D721Med (cell line): ENCODE measurements at places on chromosomes 7 and 10.

DNA sequence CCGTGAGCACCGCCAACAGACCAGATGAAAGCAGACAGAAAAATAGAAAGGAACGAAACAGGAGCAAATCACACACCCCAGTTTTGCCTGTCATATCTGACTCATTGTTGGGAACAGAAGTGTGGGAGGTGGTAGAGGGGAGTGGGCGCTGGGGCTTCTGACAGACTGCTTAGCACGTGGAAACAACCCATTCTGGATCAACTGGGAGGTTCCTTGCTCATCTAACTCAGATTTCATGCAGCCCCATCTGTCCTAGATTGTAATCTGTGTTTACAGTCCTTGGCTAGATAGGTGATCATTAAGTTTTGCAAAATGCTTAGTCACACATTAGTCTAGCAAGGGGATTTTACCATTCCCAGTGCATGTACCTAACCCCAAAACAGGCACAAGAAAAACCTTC, 154.1 kb downstream of the NRP1 start:
- DNase-seq = no peak

DNA sequence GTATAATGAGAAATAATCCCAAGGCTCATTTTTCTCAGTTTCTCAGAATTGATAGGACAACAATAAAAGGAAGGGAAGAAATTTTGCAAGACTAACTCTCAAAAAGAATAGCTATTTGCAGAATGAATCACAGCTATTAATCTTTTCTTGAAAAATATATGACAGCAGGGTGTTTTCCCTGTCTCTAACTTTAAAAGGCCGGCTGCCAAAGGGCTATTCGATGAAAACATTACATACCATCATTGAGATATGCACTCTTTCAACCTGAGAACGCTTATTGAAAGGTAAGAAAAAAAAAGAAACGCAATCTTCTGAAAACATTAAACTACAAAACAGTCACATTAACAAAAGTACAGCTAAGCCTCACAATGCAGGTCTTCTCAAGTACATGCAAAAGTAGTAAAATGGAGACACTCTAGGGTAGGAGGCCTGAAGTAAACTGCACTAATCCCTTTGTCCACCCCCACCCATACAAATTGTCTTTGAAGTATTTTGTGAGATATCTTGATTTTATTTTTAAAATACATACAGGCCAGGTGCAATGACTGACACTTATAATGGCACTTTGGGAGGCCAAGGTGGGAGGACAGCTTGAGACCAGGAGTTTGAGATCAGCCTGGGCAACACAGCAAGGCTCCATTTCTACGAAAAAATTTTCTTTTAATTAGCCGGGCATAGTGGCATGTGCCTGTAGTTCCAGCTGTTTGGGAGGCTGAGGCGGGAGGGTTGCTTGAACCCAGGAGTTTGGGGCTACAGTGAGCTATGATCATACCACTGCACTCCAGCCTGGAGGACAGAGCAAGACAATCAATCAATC, 83.0 kb downstream of the PARD3 start:
- DNase-seq = no peak

GRCh38 chr7:34038816-34039470, 133.6 kb downstream of the BMPER start:
- no peak for DNase-seq

DNA sequence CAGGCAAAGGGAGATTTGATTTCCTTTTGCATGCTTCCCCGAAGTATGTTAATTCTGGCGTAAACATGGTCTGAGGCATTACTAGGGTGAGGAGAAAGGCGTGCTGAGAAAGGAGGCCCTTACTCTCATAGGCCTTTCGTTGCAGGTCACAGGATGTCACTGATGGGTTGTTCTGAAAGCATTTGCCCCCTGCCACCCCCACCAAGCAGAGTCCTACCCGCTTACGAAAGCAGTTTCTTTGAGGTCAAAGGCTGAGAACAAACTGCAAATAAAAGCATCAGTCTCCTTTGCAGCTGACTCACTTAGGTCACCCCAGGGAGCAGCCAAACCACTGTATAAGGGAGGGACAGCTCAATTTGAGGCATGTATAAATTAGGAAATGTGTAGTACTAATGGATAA, 57.1 kb downstream of the BPGM start:
- DNase-seq = no peak

DNA sequence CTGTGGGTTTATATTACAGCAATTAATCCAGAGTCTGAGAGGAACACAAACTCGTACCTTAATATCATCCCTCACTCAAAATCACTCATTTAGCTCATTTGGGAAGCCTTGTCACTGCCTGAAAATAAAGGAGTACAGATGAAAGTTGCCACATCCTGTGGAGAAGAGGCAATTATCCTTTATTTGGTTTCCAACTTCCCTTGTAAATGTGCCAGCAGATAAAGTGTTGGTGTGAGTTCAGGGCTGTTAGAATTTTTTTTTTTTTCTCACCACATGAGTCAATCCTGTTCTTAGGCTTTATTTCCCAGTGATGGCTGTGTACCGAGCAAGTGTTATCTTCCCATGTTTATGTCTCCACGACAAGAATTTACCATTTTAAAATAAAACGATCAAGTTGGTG, 99.0 kb upstream of the SMIM30 start:
- no peak for DNase-seq

DNA sequence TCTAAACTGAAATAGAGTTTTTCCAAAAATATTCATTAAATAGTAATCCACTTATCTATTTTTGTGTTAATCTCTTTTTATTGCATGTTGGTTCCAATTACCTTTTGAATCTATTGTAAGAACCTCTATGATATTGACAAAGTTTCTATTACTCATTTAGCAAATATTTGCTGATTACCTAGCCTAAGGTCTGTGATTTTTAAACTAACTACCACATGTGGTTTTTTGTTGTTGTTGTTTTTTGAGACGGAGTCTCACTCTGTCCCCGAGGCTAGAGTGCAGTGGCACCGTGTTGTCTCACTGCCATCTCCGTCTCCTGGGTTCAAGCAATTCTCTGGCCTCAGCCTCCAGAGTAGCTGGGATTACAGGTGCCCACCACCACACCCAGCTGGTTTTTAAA, 2.0 kb upstream of the ASB13 start:
- no peak for DNase-seq

DNA sequence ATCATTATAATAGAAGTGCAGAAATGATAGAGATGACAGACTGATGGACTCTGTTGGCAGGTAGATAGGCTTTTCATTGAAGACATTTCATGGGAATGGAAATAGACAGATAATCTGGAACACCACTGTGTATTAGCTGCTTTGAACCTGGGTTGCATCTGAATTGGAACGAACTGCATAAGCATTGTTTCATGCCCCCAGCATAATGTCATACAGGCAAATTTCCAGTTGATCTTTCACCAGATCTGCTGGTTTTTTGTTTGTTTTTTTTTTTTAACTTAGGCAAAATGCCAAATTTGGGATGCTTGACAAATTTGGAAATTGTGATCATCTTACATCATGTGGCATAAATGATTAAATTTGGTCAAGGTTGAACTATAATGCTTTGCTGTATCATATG, 172.1 kb upstream of the AOAH start:
- DNase-seq = no peak

GRCh38 chr10:48195803-48196202, 78.7 kb downstream of the FRMPD2 start:
- DNase-seq = no peak

- no peak for DNase-seq
These were observed 175.2 kb downstream of the NSUN6 start for GRCh38 chr10:18476076-18476647.

DNA sequence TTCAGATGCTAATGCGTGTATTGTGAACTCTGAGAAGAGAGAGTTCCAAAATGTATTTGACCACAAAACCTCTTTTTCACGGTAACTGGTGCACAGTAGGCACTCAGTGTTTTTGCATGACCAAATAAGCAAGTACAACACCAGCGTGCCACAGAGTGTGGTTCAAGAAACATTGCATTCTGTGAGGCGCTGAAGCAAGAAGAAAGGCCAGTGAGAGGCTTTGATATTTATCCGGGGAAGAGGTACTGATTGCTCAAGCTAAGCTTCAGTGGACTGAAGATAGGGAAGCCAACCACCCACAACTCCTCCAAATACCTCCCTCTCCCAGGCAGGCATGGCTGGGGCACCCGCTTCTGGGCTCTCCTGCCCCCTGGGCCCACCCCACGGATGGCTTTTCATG, 611.2 kb downstream of the SDK1 start:
- no peak for DNase-seq

DNA sequence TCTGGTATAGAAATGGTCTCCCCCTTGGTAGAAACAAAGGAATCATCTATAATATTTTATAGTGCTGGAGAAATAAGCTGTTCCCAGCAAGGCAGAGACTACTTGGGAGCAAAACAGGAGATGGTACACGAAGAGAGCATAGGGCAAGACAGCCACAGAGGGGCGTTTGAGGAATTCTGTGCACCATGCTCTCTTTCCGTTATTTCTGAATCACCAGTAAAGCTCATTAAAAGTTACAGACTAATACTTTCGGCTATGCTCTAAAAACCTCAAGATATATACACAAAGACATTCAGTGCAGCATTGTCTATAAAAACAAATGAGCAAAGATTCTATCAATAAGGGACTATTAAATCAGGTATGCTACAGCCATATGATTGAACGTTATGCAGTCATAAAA, 68.5 kb upstream of the FHIP2A start:
- DNase-seq = no peak

GRCh38 chr7:148050492-148051158, 539.9 kb upstream of the C7orf33 start:
- DNase-seq = no peak

- no peak for DNase-seq
These were observed 183.2 kb upstream of the LYZL1 start for GRCh38 chr10:29105516-29106215.

GRCh38 chr7:29764227-29764626, 42.1 kb upstream of the WIPF3 start:
- no peak for DNase-seq

DNA sequence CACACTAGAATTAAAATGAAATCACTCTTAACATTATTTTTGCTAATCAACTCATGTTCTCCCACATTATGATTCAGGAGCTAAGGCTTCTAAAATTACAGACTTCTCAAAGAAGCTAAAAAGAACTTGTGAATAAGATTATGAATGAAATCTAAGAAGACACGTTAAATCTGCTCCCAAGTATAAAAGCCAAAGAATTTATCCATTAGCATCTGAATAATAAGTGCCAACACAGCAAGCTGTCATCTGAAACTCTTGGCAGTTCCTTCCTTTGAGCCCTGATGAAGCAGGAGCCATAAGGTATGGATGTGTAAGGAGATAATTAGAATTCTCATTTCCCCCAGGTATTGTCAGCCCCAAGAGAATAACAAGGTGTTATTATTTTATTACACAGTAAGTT, 50.3 kb downstream of the TPK1 start:
- DNase-seq = no peak

GRCh38 chr10:101545898-101546297, 42.2 kb downstream of the POLL start:
- no peak for DNase-seq

- DNase-seq = no peak
These were observed 830 bp downstream of the RAB18 start for GRCh38 chr10:27504808-27505460.

DNA sequence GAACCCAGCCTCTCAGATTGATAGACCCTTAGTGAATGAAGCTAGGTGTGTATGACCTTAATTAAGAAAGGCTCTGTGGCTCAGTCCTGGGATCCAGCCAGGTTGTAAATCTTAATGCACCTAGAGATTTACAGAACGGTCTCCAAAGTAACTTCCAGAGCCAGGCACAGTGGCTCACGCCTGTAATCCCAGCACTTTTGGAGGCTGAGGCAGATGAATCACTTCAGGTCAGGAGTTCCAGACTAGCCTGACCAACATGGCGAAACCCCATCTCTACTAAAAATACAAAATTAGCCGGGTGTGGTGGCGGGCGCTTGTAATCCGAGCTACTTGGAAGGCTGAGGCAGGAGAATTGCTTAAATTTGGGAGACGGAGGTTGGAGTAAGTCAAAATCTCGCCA, 24.3 kb downstream of the CALHM2 start:
- no peak for DNase-seq

- DNase-seq = no peak
These were observed 220.2 kb upstream of the CELF2 start for GRCh38 chr10:10797513-10797912.

DNA sequence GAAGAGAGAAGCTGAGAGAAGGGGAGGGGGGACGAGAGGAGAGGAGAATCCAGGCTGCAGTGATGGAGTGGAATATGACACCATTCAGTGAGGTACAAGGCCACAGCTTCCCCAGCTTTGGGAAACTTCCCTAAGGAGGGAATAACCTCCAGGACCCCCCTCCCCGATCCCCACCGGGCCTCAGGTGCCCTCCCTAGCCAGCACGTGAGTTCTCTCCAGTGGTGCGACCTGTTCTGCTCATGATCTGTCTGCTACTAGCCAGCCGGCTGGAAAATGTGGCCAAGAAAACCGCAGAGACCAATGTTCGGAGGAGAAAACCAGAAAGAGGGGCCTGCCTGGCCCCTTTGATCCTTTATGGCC, 39.9 kb upstream of the AGK start:
- no peak for DNase-seq

DNA sequence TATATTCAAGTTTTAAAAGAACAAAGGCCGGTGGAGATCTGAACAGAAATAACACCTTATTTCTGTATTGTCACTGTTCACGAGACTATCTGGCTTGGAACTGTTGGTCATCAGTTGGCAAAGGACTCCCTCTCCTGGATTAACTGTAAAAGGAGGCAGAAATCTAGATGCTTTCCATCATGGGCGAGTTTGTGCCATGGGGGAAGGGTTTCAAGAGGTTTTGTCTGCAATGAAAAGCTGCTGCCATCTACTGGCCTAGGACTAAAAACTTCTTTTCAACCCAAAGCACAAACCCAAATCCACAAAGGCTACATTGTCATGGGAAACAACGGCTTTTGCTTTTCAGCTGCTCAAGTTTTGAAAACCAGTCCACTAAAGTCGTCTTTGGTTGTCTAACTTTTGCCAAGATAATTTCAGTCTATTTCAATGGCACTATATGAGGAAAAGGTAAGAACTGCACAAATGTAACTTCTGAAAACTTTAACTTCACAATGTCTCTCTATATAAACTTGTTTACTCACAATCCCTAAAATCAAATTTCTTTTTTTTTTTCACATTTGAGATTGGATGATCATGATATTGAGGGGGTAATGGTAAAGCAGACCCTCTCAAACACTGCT, 196.8 kb downstream of the SKAP2 start:
- peak; percentile 19 for DNase-seq

DNA sequence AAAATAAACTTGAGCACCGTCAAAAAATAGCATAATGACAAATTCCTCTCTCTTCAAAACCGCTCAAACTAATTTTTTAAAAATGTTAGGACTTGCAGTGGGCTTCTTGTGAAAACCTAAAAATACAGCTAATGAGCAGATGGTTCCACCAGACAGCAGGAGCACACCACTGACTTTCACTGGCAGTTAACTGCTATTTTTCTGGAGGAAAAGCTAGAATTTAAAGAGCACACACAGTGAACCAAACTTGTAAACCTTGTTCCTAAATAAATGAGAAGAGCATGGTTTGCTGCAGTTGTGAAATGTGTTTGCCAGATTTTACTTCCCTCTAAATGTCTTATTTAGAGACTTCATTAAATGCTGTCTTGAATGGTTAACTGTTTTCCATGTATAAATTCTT, 143.9 kb downstream of the RAPGEF5 start:
- DNase-seq = no peak

GRCh38 chr7:151844071-151844824, 32.7 kb downstream of the PRKAG2 start:
- no peak for DNase-seq
